Stimulated activated CD4-positive, alpha-beta T cell treated with anti-CD3 and anti-CD28 coated beads, Interleukin-1b, Interleukin-23, amount 100 ng/mL, for 24 hours (primary cell): ENCODE measurements at places on chromosomes 12 and 14.

DNA sequence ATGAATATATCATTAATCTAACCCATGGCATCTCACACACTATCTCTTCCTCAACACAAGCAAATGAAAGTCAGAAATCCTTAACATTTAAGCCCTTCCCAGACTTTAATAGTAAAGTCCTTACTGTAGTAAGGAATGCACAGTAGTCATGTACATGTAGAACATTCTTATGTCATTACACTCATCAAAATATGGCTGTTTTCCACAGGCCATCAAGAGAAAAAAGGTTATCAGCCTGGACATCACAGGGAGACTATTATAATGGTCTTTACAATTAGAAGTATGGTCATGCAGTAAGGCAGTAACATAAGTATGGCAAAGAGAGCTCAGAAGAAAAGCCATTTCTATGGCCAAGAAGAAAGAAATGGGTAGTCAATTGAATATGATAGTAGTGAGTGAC lies 121.2 kb downstream of the SLC6A15 start:
- no peak for DNase-seq

DNA sequence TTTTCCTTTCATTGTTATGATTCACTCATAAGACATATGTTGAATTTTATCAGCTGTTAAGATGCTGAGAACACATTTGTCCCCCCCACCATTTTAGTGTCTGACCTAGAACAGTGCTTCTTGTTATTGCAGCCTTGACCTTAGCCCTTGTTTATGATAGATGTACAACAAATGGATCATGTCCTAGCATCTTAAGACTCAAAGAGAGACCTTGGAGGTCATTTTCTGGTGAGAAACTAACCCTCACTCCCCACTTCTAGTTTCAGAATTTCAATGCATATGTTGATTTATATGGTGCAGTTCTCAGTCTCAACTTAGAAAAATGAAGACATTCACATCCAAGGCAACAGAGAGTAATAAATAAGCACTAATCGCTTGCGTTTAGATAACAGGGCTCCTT lies 391.2 kb downstream of the AEBP2 start:
- DNase-seq: no peak

- DNase-seq: no peak
Observed at GRCh38 chr14:68937471-68938270, 41.4 kb downstream of the ACTN1 start.

GRCh38 chr12:46049665-46050064 lies 59.3 kb upstream of the SCAF11 start:
- DNase-seq: no peak

DNA sequence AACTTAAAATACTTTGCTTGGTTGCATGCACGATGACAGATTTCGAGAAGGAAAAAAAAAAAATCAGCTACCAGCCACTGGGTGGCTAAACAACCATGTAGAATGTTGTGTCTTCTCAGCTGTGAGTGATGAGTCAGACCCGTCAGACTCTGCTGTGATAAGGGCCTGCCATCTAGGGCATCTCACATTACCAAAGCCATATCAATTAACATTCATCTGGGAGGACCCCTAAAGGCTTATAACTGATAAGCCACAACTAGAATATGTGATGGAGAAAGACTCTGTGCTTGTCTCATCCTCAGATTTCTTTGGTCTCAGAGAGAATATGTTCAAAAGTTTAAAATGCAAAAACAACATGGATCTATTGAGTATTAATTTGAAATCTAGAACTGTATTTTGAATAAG lies 111.5 kb downstream of the PAX9 start:
- DNase-seq: no peak

GRCh38 chr14:59028476-59029202 lies 159.8 kb upstream of the DAAM1 start:
- peak; percentile 7 for DNase-seq

GRCh38 chr12:29226616-29227015 lies 77.5 kb downstream of the FAR2 start:
- no peak for DNase-seq

DNA sequence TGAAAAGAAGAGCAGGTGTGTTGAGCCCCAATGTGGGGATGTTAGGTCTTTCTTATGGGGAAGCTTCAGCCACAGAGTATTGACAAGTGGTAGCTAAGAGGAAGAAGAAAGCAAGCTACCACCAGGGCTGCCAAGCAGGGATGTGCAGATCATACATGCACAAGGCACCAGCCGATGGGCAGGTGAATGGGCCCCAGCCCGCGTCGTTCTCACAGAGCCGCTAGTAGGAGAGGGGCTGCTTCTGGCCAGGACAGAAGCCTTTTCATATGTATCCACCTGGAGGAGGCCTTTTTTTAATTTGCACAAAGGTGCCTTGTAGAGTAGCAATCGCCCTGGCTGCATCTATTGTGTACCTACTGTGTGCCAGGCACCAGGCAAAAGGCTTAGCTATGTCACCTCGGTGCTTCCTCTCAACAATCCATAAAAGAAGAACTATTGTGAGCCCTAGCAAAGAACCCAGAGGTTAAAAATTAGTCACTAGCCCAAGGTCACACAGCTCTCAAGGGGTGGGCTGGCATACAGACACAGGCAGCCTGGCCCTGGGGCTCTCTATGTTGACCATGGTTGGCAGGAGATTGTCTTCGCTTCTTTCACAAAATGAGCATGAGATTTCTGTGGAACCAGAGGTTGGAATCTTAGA lies 8.2 kb downstream of the NUAK1 start:
- DNase-seq: no peak

DNA sequence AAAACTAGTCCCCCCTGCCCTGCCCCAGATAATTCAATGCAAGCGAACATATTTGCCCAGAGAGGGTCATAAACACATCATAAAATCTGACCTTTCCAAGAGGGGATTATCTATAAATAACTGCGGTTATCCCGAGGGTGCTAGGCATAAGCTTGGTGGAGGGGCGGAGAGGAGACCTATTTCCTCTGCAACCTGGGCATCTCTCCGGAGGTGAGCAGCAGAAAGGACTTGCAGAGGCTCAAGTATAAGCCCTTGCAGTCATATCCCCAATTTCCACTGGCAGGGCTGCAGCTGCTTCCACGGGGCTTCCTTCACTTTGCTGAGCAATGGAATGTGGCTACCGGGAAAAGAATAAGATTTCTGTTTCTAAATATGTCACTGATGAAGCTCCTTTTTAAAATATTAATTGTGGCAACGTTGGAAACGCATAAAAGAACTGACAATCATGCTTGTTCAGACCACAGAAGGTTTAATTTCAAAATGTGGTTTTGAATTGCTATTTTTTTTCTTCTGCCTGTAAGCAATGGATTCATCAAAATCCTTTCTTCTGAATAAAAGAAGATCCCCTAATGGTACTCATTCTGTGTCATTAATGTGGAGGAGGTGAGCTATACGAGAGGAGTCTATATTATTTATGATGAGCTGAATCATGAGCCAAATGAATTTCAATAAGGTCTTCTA lies 268.9 kb upstream of the ATP2B1 start:
- no peak for DNase-seq

- no peak for DNase-seq
Observed at GRCh38 chr14:68365228-68365627, 427.6 kb downstream of the ZFP36L1 start.

DNA sequence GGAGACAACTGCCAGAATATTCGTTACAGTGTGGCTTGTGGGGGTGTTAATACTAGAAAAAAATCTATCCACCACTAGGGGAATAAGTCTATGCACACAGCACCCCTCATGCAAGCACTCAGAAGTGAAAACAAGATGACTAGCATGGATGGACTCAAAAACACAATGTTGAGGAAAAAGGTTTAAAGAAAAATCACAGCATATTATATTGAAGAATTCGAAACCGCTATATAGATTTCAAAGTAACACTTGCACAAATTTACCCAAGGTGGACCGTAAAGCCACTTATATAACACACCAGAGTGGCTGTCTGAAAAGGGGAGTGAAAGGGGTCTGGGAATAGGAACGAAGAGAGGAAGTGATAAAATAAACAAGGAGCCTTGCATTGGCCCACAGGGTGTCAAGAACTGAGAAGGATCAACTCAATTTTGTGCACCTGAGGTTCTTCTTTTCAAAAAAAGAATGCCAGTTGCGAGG lies 544 bp downstream of the ABCD4 start:
- no peak for DNase-seq

DNA sequence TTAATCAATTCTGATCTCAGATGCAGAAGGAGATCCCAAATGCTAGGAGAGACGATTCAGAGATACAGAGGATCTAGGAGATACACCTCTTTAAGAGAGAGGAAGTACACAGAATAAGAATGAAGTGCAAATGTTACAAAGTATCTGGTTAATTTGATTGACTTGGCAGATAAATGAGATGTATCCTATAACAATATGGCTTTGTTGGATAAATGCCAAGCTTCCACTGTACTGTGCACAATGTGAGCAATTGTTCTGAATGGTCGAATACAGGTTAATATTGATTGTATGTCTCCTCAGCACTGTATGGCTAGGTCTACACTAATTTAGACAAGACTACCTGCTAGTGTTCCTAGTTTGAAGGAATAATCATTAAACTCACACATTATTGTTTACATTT lies 119.6 kb upstream of the PTPRB start:
- DNase-seq: no peak

GRCh38 chr12:14239350-14239934 lies 126.0 kb upstream of the ATF7IP start:
- DNase-seq: no peak

DNA sequence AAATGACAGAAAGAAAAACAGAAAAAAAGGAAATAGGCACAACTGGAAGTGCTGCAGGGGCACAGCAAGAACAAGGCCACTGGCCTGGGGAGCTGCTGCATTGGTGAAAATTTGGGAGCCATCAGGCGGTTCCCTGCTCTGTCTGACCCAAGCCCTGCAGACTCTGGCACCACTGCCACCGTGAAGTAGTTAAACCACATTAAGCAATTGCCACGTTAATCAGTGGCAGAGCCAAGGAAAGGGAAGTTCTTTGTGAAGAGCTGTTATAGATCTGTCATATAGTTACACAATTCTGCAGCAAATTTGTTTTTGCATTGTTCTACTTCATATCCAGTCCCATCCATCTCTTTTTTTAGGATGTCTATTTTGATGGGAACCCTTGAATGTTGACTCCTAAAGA lies 915.3 kb downstream of the FSCB start:
- DNase-seq: no peak

GRCh38 chr12:110546339-110546738 lies 36.8 kb downstream of the PPTC7 start:
- DNase-seq: no peak

DNA sequence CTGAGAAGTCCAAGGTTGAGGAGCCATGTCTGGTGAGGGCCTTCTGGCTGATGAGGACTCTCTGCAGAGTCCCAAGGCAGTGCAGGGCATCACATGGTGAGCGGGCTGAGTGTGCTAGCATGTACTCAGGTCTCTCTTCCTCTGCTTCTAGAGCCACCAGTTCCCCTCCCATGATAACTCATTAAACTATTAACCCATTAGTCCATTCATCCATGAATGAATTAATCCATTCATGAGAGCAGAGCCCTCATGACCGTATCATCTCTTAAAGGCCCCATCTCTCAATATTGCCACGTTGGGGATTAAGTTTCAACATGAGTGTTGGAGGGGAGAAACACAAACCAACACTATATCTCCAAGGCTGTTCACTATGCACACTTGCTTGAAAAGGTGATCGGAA lies 83.7 kb downstream of the TMEM30B start:
- DNase-seq: no peak

DNA sequence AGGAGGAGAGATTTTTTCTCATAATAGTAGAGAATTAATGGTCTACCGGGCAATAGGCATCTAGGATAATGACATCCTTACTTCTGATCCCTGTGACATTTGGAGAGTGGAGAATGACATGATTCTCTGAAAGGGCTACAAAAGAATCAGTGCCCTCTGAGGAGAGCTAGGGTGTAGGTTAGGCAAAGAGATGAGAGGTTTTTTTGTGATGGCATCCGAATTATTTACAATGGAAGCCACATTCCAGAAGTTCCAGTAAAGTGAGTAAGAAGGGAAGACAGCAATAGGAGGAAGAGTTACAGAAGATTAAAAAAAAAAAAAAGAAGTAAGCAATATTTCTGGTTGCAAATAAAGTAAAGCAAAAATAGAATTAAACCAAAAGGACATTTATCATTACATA lies 478.0 kb downstream of the RMST start:
- DNase-seq: no peak

- DNase-seq: no peak
Observed at GRCh38 chr14:73521229-73521628, 15.7 kb upstream of the ACOT1 start.

- DNase-seq: no peak
Observed at GRCh38 chr14:68367536-68367935, 425.3 kb downstream of the ZFP36L1 start.
